ENCODE measurements at places on chromosomes 13 and 19. TPM values are rescaled to one million over a fixed set of nuclear protein-coding genes. Genes with fewer than 3 reads are reported as not detected.

The RASAL3 gene
- not detected for total RNA-seq

The IGFL1 gene
- 3.1 TPM for total RNA-seq

The WDR87 gene
- not detected for total RNA-seq

The SNRPA gene
- 164 TPM for total RNA-seq

The MEIOSIN gene
- not detected for total RNA-seq

The RFPL4AL1 gene
- not detected for total RNA-seq

The TUBA3C gene
- total RNA-seq: not detected

The NCR1 gene
- not detected for total RNA-seq

The PLPP2 gene
- total RNA-seq: 109 TPM

The KIR2DL4 gene
- not detected for total RNA-seq

The FBXO46 gene
- 9.9 TPM for total RNA-seq

The OR7C1 gene
- not detected for total RNA-seq

The ZNF69 gene
- total RNA-seq: not detected

Measured in A549 treated with RU486 at 1 μM for 4 hours (cell line).